ENCODE measurements at places on chromosomes 12 and 14.

DNA sequence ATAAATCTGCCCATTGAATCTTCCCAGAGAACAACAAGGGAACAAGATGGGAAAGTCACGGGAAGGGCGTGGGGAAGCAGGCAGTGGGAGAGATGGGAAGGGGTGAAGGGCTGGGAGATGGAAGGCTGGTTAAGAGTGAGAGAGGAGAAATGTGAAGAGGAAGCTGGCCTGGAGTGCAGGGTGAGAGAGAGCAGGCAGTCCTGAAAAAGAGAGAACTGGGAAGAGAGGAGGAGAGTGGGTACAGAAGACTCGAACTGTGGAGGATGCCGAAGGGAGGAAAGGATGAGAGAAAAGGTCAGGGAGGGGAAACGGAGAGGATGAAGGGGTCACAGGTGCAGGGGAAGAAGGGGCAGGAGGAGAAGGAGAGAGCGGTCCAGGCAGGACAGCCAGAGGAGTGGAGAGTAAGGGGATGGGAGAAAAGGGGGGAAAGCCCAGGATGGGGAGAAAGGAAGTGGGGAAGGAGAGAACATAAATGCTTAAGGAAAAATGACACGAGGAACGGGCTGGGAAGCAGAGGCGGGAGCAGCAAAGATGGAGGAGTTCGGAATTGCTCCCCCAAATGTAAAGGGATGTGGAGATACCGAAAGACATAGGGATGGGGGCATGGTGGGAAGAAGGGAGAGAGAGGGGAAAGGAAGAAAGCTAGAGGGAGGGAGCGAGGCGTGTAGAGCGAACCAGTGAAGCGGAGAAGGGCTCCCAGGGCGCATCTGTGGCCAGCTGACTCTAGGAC lies 1.2 kb downstream of the PIANP start:
- peaks cover 18% of the 10 kb centered on the region for H3K4me1 ChIP-seq
- no peak overlapping the region for H3K27ac ChIP-seq
- H3K4me3 ChIP-seq: peak overlapping the region; percentile 48
- peaks cover 86% of the 10 kb centered on the region for H3K27me3 ChIP-seq
- DNase-seq: peak; percentile 41

DNA sequence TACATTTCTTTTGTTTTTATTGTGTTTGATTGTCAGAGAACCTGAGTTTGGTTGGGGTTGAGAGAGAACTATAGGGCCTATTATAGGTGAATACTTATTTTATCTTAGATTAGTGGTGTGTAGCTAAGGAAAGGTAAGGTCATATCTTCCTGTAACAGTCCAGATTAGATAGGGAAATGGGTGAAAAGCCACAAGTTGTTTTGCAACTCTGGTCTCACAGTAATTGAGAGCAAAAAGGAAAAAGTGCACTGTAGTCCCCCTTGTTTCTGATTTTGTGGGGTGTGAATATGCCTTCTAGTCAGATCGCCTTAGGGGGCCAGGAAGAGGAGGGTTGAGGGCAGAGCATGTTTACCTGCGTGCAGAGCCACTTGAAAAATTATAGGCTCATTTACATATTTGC lies 8.9 kb downstream of the MSRB3 start:
- no peak overlapping the region for H3K4me3 ChIP-seq
- no peak overlapping the region for H3K27ac ChIP-seq
- no peaks in the 10 kb centered on the region for H3K36me3 ChIP-seq

GRCh38 chr12:17759982-17760381 lies 330.0 kb downstream of the RERGL start:
- no peak for DNase-seq
- no peak overlapping the region for H3K27ac ChIP-seq

DNA sequence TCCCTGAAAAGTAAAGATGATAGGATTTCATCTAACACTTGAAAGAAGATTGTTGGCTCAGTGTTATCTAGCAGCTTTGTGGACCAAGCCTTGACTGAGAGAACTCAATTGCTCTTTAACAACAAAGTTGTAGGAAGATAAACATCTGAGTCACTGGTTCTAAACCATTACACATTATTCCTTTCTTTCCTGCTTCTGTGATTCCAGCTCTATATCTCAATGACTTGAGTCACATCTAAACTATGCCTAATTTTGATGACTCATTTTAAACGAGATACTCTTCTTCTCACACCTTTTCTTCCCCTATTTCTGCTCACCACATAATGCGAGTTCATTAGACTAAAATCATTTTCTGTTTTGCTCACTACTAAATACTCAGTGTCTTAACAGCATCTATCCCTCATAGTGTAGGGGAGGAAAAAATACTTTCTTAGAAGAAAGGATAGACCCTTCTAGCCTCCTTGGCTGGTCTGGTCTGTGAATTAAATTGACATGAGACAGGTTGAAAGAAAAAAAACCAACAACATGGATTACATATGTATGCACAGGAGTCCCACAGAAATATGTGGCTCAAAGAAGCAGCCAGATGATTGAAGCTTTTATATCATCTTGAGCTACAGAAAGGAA lies 201.4 kb downstream of the C12orf50 start:
- no peak for DNase-seq
- no peak overlapping the region for H3K27ac ChIP-seq
- H3K36me3 ChIP-seq: no peaks in the 10 kb centered on the region
- no peaks in the 10 kb centered on the region for H3K4me1 ChIP-seq
- no peak overlapping the region for H3K4me3 ChIP-seq
- H3K27me3 ChIP-seq: no peaks in the 10 kb centered on the region

GRCh38 chr12:79678306-79678705 lies 12.5 kb downstream of the PAWR start:
- no peaks in the 10 kb centered on the region for H3K36me3 ChIP-seq
- no peaks in the 10 kb centered on the region for H3K4me1 ChIP-seq
- no peak for DNase-seq
- no peaks in the 10 kb centered on the region for H3K27me3 ChIP-seq
- H3K27ac ChIP-seq: no peak overlapping the region

GRCh38 chr12:75635606-75636444 lies 124.4 kb upstream of the KRR1 start:
- no peaks in the 10 kb centered on the region for H3K36me3 ChIP-seq
- H3K4me1 ChIP-seq: no peaks in the 10 kb centered on the region
- H3K4me3 ChIP-seq: no peak overlapping the region
- H3K27me3 ChIP-seq: no peaks in the 10 kb centered on the region
- no peak overlapping the region for H3K27ac ChIP-seq

DNA sequence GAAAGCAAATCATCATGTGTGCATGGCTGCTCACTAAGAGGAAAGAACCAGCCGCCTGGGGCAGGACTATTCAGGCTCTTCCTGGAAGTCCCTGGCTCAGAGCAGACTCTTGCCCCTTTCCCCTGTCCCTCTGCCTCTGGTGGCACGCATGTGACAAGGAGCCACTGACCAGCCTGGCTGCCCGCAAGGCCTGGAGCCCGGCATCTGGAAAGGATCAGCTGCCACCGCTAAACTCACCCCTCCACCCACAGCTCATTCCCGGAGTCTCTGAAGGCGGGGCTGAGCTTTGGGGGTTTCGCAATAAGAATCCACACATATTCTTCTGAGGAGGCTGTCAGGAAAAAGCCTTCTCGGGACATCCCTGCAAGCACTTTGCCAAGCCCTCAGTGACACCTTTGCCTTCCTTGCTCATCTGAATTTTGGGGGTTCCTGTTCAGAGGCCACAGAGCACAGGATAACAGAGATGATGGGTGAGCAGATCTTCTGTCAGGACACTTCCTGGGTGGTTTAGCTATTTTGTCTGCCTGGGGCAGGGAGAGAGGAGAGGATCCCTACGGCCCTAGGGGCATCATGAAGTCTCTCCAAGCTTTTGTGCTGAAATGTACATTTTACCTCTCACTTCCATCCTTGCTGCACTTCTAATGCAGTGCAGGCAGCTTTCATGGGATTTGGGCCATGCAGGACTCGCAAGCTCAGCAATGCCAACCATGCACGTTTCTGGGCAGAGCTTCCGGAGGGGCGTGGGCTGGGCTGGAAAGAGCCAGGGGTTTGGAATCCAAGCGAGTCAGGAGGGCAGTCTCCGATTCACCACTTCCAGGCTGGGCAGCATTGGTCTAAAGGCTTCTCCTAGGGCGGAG lies 124.8 kb upstream of the MAP1LC3B2 start:
- H3K27me3 ChIP-seq: no peaks in the 10 kb centered on the region
- H3K4me3 ChIP-seq: no peak overlapping the region
- DNase-seq: peak; percentile 95

- H3K4me1 ChIP-seq: no peaks in the 10 kb centered on the region
- DNase-seq: no peak
- no peaks in the 10 kb centered on the region for H3K36me3 ChIP-seq
- no peaks in the 10 kb centered on the region for H3K27me3 ChIP-seq
- H3K27ac ChIP-seq: no peak overlapping the region
These were observed 686.4 kb downstream of the GALC start for GRCh38 chr14:87306409-87307168.

DNA sequence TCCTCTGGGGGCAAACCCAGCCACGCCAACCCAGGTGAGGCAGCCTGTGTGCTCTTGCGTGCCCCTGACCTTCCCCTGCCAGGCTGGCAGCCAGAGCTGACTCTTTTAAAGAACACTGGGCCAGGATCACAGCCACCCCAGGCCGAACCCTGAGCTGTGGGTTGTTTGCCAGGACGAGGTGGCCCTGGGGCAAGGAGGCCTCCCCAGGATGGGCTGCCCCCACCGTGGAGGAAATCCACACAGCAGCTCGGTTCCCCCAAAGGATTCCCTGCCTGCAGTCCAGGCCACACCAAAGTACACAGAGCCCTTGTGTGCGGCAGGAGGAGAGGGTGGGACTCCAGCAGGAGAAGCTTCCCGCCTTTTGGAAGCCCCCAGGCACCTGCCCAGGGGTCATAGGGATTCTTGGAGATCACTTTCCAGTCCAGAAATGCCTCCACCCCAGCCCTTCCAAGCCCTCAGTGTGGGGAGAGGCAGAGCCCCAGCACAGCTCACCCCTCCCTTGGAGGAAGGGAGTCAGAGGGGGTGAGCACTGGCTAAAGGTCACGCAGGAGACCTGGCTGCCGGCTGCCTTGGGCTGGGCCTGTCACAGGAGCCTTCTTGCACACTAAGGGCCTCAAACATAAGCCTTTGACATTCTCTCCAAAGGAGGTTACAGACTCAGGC lies 115.6 kb downstream of the CALM1 start:
- no peak overlapping the region for H3K4me3 ChIP-seq
- peaks cover 22% of the 10 kb centered on the region for H3K4me1 ChIP-seq
- H3K36me3 ChIP-seq: no peaks in the 10 kb centered on the region
- no peaks in the 10 kb centered on the region for H3K27me3 ChIP-seq
- DNase-seq: no peak
- peak overlapping the region; percentile 20 for H3K27ac ChIP-seq

- DNase-seq: no peak
- peaks cover 72% of the 10 kb centered on the region for H3K36me3 ChIP-seq
These were observed 27.0 kb upstream of the AKAP5 start for GRCh38 chr14:64438181-64438841.

- H3K27ac ChIP-seq: no peak overlapping the region
- peak; percentile 84 for DNase-seq
- H3K4me3 ChIP-seq: no peak overlapping the region
- H3K4me1 ChIP-seq: no peaks in the 10 kb centered on the region
These were observed 22.0 kb upstream of the TSPAN9 start for GRCh38 chr12:3055026-3055703.

DNA sequence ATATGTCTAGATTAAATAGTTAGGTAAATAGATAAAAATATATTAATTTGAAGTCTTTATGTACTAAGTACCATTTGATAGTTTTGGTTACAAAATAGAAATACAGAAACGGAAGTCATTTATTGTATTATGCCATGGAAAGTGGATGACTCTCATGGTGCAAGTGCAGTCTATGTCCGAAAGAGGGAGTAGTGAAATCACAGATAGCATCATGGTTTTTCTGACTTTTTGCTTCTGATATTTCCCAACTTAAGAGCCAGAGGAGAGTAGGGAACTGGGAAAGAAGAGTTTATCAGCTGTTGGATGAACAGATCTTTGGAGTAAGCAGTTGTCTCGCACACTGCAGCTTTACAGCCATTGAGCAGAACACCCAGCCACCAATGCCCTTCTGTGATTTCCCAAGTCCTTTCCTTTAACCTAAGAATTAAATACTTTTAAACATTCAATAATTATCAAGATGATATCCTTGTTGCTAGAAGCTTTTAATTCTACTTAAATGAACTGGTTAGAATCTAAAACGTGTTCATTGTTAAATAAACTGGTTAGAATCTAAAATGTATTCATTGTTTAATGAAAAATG lies 18.4 kb upstream of the SRGAP1 start:
- no peaks in the 10 kb centered on the region for H3K36me3 ChIP-seq
- H3K4me1 ChIP-seq: no peaks in the 10 kb centered on the region
- no peak for DNase-seq
- no peaks in the 10 kb centered on the region for H3K27me3 ChIP-seq
- H3K4me3 ChIP-seq: no peak overlapping the region
